ENCODE measurements at places on chromosomes 16 and 17. TPM values are rescaled to one million over a fixed set of nuclear protein-coding genes. Genes with fewer than 3 reads are reported as not detected.

The CLEC18C gene
- 0.69 TPM for polyA plus RNA-seq

The ATP2A3 gene
- polyA plus RNA-seq, result 44.4 TPM

The FLCN gene
- polyA plus RNA-seq, result 116 TPM

The HOXB13 gene
- not detected for polyA plus RNA-seq

The ALOX15B gene
- 0.46 TPM for polyA plus RNA-seq

The KRTAP9-8 gene
- not detected for polyA plus RNA-seq

The QRICH2 gene
- 3.1 TPM for polyA plus RNA-seq

The FOXF1 gene
- 22.3 TPM for polyA plus RNA-seq

The UMOD gene
- polyA plus RNA-seq, result not detected

The YPEL2 gene
- polyA plus RNA-seq, result 15.3 TPM

The CX3CL1 gene
- polyA plus RNA-seq, result 30.6 TPM

The OR2C1 gene
- 0.31 TPM for polyA plus RNA-seq

The WFIKKN1 gene
- polyA plus RNA-seq, result 1.6 TPM

The NOL3 gene
- polyA plus RNA-seq, result 5.8 TPM

The KRT39 gene
- polyA plus RNA-seq, result not detected

The CEP295NL gene
- polyA plus RNA-seq, result 0.24 TPM

The CACNG4 gene
- polyA plus RNA-seq, result 5.1 TPM

The CHD9NB gene
- 0.85 TPM for polyA plus RNA-seq

The TSPOAP1 gene
- 17.2 TPM for polyA plus RNA-seq

The CRHR1 gene
- 0.24 TPM for polyA plus RNA-seq

The KIF19 gene
- polyA plus RNA-seq, result 5.7 TPM

The KIFC3 gene
- 82.3 TPM for polyA plus RNA-seq

The NPIPA3 gene
- 1.1 TPM for polyA plus RNA-seq

The OR1A1 gene
- polyA plus RNA-seq, result not detected

The GUCY2D gene
- polyA plus RNA-seq, result 1.3 TPM

The HOXB9 gene
- polyA plus RNA-seq, result 0.03 TPM

The ZFP3 gene
- polyA plus RNA-seq, result 9.9 TPM

The MGAT5B gene
- polyA plus RNA-seq, result 1.4 TPM

The NMRAL1 gene
- polyA plus RNA-seq, result 37.7 TPM

The KRT32 gene
- not detected for polyA plus RNA-seq

The BRIP1 gene
- polyA plus RNA-seq, result 6.4 TPM

The GLIS2 gene
- polyA plus RNA-seq, result 11.5 TPM

All from large intestine (tissue), 12 donors.